ENCODE measurements at places on chromosomes 12 and 14.

DNA sequence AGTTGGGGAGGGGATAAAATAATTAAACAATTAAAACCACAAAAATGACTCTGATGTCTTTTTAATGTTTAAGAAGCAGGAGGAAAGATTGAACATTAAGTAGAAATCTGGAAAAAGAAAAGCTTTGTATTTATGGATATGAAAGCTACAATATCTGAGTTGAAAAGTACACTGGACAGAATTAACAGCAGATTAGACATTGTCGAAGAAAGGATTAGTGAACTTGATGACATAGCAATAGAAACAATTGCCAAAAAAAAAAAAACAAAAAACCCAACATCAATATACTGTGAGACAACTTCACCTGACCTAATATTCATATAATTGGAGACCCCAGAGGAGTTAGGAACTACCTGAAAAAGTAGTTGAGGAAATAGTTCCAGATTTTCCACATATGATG is 289.5 kb upstream of the RGS6 start:
- no peak for DNase-seq

DNA sequence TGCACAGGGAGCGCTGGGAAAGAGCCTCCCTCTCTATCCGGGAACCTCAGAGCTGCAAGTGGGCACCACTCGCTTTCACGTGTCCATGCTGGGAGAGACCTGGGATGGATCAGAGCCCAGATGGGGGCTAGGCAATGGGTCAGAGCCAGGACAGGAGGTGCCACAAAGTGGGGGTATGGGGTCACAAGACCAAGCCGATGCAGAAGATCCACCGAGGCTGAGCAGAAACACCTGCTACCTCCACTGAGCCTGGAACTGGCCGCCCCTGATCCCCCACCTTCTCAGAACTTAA is 180.9 kb upstream of the SFSWAP start:
- DNase-seq = no peak

- no peak for DNase-seq
Measured at GRCh38 chr12:69239922-69240630, 707 bp downstream of the CPSF6 start.

- no peak for DNase-seq
Measured at GRCh38 chr12:131607658-131608447, 103.0 kb upstream of the SFSWAP start.

GRCh38 chr12:17992002-17992656 is 97.9 kb downstream of the RERGL start:
- DNase-seq = no peak

- DNase-seq = no peak
Measured at GRCh38 chr14:79502136-79502750, 709.1 kb downstream of the DIO2 start.

- DNase-seq = no peak
Measured at GRCh38 chr14:36947362-36947761, 225.0 kb downstream of the SLC25A21 start.

GRCh38 chr12:99049774-99050173 is 404.7 kb downstream of the APAF1 start:
- DNase-seq = no peak

GRCh38 chr12:52280796-52281560 is 6.5 kb downstream of the KRT86 start:
- DNase-seq = no peak

DNA sequence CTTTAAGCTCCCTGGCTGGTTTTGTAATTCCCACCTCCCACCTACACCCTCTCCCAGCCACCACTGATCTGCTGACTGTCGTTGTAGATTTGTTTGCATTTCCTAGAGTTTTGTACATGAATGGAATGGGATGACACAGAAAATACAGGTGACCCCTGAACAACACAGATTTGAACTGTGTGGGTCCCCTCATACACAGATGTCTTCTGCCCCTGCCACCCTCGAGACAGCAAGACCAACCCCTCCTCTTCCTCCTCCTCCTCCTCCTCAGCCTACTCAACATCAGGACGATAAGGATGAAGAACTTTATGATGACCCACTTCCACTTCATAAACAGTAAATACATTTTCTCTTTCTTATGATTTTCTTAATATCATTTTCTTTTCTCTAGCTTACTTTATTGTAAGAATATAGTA is 28.8 kb downstream of the SYNE3 start:
- no peak for DNase-seq

GRCh38 chr12:121331248-121331647 is 21.0 kb downstream of the ANAPC5 start:
- DNase-seq = no peak

GRCh38 chr12:13007496-13008233 is 7.6 kb upstream of the HEBP1 start:
- DNase-seq = no peak

GRCh38 chr12:74586251-74586650 is 48.6 kb downstream of the ATXN7L3B start:
- DNase-seq = no peak

DNA sequence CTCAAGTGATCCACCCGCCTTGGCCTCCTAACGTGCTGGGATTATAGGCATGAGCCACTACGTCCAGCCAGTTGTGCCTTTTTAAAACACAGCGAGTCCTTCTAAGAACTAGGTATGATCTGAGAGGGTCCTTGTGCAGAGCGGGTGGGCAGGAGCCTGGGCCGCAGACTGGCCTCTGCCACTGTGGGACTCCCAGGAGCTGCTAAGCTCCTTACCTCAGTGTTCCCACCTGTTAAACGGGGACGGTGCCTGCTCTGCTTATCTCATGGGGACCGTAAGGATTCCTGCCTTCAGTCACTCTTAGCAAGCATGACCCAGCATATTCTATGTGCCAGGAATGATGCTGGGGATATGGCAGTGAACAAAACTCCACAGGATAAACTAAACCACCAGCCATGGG is 136.9 kb downstream of the RBM19 start:
- DNase-seq = no peak

DNA sequence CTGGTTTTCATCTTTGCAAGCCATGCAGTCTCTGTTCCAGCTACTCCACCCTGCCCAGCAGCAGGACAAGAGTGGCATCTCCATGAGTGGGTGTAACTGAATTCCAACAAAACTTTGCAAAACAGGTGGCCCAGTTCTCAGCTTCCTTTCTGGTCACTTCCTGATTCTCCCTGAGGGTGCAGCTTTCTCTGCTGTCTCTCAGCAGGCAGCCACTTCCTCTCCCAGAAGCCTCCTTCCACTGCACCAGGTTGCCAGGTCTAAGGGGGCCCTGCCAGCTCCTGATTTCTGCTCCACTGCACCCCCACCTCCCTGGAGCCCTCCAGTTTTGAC is 341.0 kb upstream of the FKBP4 start:
- no peak for DNase-seq

GRCh38 chr14:65332141-65332871 is 80.2 kb upstream of the FUT8 start:
- DNase-seq = no peak

GRCh38 chr12:27711317-27711682 is 668 bp downstream of the MRPS35 start:
- DNase-seq = no peak

- DNase-seq = no peak
Measured at GRCh38 chr14:104094709-104095425, 9.4 kb downstream of the ASPG start.

DNA sequence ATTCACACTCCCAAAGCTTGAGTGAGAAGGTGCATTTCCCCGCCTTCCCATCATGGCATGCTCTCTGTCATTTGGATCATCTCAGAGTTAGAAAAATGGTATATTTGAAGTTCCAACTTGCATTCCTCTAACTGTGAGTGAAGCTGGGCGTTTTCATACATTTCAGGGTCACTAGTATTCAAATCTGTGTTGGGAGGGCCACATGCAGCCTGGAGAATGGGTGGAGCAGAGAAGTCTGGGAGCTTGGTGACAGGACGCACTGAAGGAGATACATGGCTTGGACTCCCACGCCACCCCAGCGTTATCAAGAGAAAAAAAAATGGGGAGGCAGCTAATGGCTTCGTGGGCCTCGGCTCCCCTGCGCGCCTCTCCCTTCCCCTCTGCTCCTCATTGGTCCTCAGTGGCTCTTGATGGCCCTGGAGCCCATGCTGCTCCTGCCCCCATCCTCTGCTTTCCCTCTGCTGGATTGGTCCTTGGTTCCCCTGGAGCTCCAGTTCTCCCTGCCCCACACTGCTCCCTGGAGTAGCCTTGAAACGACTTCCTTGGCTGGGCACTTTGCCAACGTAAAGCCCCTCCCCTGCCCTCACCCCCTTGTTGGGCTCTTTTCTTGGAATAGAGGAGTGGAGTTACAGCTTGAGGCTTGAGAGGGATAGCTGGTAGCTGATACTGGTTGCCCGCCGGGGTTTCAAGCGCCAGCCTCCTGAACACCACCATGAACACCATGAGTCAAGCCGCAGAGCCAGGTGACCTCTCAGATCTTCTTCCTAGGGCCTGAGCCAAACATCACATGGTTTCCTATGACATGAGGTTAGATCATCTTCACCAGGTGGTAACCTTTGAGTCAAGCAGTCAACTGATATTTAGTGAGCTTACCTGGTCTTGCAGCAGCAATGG is 139.6 kb downstream of the PRKCH start:
- DNase-seq = no peak

GRCh38 chr14:71076462-71077092 is 169.3 kb downstream of the PCNX1 start:
- no peak for DNase-seq

GRCh38 chr14:97777622-97778355 is 980.6 kb downstream of the VRK1 start:
- no peak for DNase-seq

DNA sequence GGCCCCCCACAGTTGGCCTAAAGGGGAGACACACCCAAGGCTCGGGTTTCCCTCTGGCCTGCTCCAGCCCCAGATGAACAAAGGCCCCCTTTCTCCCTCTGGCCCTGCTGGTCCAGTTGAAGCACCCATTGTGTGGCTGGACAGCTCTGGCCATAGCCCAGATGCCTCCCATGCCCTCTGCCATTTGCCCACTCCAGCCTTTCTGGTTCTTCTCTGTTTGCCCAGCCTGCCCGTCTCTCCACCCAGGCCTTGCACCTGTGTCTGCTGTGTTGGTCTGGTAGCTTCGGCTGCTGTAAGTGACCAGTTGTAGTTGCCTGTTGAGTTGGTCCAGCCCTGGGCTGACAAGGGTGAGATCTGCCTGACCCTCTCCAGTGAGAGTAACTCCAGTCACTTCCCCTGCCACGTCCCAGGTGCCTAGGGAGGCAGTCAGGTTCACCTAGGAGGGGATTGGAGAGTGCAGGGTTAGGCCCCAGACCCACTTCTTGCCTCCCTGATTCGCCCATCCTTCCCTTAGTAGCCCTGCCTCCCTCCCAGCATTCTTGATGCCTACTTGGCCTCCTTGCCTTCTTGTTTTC is 3.0 kb downstream of the B4GALNT1 start:
- DNase-seq = no peak

DNA sequence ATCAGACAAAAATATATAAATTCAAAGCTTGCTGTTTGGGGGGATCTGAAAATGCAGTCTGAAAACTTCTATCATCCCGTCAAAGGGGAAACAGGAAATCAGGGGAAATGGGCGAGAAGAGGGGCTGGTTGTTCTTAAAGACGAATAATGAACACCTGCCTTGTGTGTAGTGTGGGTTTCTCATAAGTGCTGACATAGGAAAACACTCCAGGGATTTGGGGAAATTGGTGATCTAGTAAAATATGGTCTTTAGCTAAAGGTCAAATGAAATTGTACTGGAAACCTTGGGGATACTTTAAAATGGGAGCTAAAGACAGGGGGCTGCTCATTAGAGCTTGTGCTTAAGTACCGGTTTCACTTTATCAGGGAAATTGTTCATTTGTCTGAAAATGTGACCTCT is 39.6 kb upstream of the PIK3C2G start:
- no peak for DNase-seq

- DNase-seq = no peak
Measured at GRCh38 chr12:120658286-120659150, 18.1 kb downstream of the CABP1 start.

DNA sequence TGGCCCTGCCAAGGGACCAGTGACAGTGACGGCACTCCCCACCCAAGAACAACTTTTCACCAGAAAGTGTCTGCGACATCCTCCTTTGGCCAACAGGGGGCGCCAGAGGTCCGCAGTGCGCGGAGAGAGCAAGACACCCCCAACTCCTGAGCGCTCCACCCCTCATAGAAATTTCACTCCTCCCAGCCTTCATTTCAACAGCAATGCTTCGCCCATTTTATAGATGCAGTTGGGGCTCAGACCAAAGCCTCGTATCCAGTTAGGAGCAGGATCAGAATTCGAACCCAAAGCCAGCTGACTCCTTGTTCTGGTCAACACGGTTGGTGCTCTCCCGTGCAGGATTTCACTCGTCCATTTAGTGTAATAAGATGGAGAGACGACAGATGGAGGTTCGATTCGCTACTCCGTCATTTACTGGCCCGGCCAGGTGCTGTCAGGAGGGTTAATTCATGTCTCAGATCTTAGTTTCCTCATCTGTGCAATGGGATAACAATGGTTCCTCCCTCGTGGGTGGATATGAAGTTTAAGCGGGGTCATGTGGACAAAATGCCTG is 2.4 kb upstream of the POP5 start:
- peak; percentile 61 for DNase-seq

DNA sequence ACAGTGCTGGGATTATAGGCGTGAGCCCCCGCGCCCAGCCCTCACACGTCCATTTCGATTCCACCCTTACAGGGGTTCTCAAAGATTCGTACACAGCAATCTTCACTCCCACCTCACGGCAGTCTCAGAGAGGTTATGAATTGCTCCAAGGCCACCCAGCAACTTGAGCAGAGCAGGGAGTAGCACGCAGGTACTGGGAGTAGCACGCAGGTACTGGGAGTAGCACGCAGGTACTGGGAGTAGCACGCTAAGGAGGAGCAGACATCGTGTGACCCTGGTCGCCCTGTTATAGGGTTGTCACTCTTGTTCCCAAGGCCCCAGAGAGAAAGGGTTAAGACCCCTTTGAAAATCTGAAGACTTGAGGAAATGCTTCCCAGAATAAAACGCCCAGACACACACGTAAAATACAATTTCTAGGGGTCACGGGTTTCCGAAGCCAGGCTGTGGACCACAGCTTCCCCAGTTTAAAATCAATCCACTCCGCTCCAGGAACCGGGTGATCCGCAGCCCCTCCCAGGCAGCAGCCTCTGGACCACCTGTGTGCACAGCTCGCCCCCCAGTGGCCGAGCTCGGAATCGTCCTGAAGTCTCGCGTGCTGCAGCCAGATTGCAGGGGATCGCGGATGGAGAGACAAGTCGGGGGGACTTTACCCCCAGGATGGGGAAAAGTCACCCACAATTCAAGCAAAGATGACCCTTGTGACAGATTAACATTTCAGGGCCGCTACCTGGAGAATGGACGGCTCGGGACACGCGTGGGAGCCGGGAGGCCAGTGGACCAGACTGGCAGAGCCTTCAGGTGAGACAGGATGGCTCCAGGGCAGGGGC is 92.0 kb downstream of the SCARB1 start:
- DNase-seq = peak; percentile 37

DNA sequence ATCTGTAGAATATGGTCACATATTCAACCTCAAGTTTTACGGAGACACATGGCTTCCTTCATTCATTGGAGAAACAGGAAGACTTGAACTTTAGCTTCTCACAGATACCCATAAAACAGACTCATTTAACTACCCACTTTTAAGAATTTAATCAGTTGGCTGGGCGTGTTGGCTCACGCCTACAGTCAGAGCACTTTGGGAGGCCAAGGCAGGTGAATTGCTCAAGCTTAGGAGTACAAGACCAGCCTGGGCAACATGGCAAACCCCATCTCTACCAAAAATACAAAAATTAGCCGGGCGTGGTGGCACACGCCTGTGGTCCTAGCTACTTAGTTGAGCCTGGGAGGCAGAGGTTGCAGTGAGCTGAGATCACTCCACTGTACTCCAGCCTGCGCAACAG is 64.7 kb upstream of the STAC3 start:
- no peak for DNase-seq

- peak; percentile 51 for DNase-seq
Measured at GRCh38 chr12:85951823-85952222, 77.7 kb downstream of the NTS start.

Data from SHP77 treated with DMSO at 0.1 percent for 48 hours (cell line).